NCI-H2227 treated with DMSO at 0.1 percent for 48 hours (cell line): ENCODE measurements at places on chromosomes 12 and 14.
A peak's percentile ranks its signal among the peaks of the same experiment; 100 is the strongest.

DNA sequence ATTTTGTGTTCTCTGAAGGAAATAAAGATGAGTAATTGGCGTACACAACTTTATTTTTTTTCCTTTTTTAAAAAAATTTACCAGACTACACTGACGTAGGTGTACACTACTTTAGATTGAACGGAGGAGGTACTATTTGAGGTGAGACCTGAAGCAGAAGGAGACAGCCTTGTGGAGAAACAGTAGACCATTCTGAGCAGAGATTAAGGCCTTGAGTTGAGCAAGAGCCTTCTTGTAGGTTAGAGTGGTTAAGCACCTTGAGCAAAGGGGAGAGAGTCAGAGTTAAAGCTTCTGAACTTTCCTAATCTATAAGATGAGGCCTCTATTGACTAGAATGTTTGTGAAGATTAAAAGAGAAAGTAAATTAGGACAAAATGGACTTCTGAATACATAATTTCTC, 2.5 kb downstream of the LEMD3 start:
- DNase-seq, result no peak

DNA sequence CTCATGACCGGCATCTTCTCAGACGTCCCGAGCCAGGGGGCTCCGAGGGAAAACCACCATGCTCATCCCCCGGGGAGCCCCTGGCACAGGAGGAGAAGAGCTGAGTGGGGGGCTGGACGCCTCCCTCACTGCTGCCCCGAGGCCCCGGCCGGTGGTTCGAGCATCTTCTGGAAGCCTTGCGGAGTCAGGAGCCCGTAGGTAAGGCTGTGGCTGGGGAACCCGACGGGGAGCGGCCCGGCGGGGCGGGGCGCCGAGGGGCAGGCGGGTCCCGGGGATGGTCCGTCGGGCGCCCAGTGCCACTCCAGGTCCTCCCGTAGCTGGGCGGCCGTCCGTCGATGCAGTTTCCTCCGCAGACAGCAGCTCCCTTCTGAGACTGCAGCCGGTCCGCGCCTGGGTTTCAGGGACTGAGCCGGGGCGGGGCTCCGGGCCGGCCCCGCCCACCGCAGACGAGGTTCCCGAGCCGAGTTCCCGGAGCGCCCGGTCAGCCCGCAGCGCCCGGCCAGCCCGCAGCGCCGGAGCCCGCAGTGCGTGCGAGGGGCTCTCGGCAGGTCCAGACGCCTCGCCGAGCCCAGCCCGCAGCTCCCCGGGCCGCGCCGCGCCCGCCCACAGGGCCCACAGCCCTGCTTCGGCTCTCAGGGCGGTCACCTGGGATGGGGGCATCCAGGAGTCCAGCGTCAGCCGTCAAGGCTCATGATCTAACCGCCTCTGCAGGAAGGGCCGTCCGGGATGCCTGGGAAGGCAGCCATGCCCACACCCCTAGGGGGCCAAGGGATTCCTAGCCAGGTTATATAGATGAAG, at the start of gene PGF:
Gene PGF (minus strand): TSS at position 369 of the 798 bp plus-strand sequence. CDS start 355 bp downstream, at position 14.
- peak; percentile 24 for DNase-seq

- no peak for DNase-seq
These were observed 3.4 kb downstream of the SSPN start for GRCh38 chr12:26198742-26199141.

DNA sequence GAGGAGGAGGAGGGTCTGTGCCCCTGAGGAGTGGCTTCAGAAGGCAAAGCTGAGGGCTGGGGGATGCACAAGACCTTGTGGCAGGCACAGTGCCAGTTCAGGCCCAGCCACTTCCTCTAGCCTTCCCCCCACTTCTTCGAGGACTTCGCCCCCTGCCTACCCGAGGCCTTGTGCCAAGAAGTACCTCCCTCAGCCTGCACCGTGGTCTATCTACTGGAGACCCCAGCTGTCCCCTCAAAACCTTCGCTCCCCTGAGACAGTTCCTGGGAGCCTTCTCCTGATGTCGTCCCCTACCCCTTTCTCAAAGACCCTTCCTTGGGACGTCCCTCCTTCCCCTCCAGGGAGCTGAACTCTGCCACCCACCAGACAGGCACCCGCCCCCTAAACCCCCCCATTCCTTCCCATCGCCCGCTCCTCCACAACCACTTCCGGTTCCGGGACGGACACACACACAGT, 604 bp downstream of the ZNF384 start:
- DNase-seq, result no peak

DNA sequence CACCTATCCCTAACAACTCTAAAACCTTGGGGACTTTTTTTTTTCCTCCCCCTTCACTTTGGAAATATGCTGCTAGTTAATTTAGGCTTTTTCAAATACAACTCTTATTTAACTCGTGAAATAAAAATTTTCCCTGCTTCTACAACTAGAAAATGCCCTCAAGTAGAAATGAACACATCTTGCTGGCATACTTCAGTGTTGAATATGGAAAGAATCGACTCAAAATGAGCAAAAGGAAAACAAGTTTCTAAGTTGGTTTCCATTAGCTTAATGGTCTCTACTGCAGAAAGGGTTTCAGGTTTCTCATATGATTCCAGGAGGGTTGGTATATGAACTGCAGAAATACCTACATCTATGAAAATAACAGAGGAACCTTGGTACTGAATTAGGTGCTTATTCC, 118.3 kb upstream of the TMTC1 start:
- DNase-seq, result no peak

DNA sequence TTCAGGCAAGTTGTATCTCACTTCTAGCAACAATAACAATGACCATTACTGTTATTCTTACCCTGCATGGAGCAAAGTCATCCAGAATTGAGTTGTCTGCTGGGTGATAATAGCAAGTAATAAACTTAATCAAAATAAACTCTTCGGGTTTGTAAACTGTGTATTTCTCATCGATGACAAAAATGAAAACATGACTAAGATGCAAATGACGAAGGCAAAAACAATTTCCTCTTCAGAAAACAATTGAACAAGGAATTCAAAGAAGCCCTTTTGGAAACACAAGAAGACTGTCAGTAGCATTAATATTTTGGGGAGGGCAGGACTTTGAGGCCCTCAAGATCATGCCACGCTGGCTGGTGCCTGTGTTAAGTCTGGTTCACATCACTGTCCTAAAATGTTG, 232.0 kb downstream of the BTG1 start:
- DNase-seq, result no peak

- DNase-seq, result no peak
These were observed 63.8 kb downstream of the PTGER2 start for GRCh38 chr14:52377940-52378339.

- no peak for DNase-seq
These were observed 59.5 kb downstream of the LRIG3 start for GRCh38 chr12:58860788-58861240.

- no peak for DNase-seq
These were observed 77.5 kb downstream of the PHLDA1 start for GRCh38 chr12:75954041-75954440.

GRCh38 chr14:78997811-78998210, 827.6 kb downstream of the NRXN3 start:
- DNase-seq, result peak; percentile 28

DNA sequence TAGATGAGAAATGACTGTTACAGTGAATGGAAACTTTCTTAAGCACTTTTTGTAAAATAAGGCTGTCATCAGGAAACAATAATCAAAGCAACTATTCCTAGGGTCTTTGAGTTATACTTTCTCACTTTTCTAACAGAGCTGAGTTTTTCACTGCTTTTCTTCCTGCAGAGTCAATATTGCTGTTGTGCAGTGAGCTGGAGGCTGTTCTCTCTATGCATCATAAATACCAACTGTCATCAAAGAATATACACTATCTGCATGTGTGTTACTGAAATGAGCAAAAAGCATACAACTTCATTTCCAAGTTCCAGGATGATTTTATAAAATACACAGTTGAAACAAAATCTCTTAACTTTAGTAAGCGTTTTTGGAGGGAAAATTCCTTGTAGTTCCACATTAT, 110.4 kb upstream of the CPSF6 start:
- no peak for DNase-seq

DNA sequence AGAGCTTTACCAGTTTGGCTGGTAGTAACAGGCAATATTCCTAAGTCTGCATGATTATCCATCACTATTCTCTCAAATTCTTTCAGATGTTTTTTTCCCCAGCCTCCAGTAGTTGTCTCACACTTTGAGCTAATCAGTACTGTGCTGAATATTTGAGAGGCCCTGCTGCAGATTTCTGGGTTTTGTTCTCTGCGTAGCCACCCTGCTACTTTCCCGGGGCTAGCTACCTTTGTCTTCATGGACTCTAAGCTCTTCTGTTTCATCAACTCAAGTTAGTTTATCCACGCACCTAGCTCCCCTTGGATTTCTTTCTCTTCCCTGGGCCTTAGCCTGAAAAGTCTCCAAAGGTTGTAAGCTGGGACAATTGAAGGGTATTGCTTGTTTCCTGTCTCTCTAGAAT, 73.0 kb downstream of the FUT8 start:
- DNase-seq, result peak; percentile 9

DNA sequence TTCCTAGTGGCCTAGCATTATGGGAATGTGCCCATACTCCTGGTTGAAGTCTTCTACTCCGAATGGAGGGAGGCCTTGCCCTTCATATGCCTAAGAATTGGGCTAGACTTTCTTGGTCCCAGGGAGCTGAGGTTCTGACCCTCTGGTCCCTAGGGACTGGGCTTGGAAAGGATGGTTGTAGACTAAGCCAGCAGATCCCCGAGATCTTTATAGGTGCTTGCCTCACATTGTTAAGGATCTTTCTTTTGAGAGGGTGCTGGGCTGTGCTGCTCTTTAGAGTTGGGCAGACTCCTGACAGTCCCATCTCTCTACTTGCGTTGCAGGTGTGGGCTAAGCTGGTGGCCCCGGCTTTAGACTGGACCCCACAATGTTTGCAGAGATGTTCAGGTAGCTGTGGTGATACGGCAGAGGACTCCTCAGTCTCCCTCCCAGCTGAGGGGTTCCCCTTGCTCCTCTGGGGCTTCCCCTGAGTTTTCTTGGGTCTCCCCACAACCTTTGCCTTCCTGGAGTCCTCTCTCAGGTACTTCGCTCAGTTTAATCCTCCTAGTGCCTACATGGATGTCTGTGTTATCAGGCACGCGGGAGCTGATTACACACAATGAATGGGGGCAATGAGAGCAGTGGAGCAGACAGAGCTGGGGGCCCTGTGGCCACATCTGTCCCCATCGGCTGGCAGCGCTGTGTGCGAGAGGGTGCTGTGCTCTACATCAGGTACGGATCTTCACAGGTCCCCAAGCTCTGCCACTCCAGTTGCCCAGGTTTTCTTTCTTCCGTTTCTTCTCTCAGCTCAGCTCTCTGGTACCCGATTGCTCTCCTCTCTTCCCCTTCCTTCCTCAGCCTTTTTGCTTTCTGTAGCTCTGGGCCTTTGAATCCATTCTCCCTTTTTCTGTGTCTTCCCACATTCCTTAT, 1.3 kb downstream of the MBD6 start:
- no peak for DNase-seq

- DNase-seq, result no peak
These were observed 13.5 kb downstream of the GCN1 start for GRCh38 chr12:120180975-120181374.

GRCh38 chr12:91055976-91056375, 1.8 kb downstream of the KERA start:
- DNase-seq, result no peak

DNA sequence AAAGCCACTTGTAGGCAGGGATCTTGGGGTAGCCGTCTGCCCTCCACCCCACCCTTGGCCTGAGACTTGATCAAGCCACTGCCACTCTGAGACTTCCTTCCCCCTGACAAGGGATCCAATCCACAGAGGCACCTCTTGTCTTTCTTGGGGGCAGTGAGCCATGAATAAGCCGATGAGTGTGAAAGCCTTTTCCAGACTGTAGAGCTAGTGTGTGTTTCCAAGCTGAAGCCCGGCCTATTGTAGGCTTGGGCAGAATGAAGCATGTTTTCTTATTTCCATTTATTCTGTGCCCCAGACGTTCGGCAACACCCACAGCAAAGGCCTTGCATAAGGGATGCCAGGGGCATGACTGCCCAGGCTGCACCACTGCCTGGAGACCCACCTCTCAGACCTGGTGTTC, 991.6 kb downstream of the BCL11B start:
- DNase-seq, result no peak

GRCh38 chr12:130669797-130670196, 46.3 kb downstream of the RIMBP2 start:
- no peak for DNase-seq

GRCh38 chr14:58863661-58864345, 226.0 kb downstream of the DACT1 start:
- no peak for DNase-seq

- DNase-seq, result no peak
These were observed 29.3 kb upstream of the ANKRD9 start for GRCh38 chr14:102538602-102539543.

- DNase-seq, result no peak
These were observed 126.7 kb downstream of the CALM1 start for GRCh38 chr14:90523544-90523943.

DNA sequence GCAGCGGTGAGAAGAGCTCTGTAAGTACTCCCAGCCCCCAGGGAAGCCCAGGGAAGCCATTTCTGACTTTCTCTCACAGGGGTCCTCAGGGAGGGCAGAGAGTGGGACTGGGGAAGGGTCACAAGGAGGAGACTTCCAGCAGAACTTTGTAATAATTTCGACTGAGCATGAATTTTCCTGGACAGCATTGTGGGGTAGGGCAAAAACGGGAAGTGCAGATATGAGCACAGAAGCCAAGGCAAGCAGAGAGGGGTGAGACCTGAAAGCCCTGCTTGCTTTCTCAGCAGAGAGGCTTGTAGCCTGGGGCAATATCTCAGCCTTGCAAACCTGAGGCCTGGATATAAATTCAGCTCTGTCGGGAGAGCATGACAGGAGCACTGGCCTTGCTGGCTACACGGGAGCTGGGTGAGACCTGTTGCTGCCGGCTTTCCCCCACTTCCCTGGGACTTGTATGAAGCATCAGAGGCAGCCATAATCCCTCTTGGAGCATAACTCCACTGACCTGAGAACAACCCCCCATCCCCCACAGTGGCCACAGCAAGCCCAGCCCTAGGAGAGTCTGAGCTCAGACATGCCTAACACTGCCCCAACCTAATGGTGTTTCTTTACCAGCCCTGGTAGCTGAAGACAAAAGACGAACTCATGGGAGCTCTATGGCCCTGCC, 9.8 kb upstream of the IQSEC3 start:
- DNase-seq, result no peak

DNA sequence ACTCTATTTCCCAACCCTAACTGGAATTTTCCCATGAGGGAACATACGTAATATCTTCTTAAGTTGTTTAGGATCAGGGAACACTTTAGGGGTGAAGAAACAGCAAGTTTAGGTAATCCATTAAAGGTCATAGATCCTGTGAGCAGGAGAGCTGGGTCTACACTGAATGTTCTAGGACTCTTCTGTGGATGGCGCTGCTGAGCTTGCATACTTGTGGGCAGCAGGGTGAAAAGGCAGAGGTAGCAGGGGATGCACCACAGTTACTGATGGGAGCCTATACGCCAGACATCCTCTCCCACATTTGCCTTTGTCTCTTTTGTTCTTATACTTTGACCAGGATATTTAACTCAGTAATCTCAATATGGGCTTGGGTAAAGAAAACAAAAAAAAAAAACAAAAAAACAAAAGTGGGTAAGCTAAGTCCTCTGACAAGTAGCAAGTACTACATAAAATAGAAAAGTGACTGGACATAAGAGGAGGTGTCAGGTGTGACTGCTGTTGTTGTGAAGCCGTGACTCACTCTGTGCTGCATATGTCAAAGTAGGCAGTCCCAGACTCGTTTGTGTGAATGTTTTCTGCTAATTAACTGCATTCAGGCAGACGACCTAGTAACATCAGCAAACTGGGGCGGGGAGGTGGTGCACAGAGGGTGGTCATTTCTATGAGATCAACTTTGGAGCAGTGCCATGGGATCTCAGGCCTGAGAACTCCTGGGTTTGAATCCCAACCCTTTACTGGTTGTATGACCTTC, 31.6 kb downstream of the NEUROD4 start:
- no peak for DNase-seq

- no peak for DNase-seq
These were observed 147.4 kb upstream of the NUDT4 start for GRCh38 chr12:93230326-93230720.

GRCh38 chr14:99072956-99073355, 199.0 kb downstream of the BCL11B start:
- DNase-seq, result no peak
